Fibroblast of upper back skin (primary cell): ENCODE measurements at places on chromosomes 12 and 14.

- no peak for DNase-seq
Measured at GRCh38 chr14:76293923-76294322, 82.0 kb upstream of the ESRRB start.

- DNase-seq, result no peak
Measured at GRCh38 chr12:6938353-6939190, 5.0 kb upstream of the RNU7-1 start.

GRCh38 chr12:121799842-121800693 is 3.7 kb upstream of the SETD1B start:
- peak; percentile 95 for DNase-seq

DNA sequence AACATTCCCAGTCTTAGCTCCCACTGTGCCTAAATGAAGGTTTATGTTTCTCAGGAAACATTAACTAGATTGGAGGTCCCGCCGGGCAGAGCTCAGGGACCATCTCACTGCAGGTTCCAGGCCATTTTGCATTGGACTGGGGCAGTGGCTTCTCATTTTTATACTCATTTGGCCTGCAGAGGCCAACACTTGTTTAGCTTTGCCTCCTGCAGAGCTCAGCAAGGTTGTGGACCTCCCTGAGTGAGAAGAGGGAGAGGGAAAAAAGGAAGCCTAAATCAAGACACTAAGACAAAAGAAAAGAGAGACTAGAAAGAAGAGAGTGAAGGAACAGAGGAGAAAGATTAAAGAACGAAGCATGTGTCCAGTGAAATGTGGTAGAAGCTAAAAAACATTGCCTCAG is 280.3 kb downstream of the AKAP6 start:
- DNase-seq, result no peak

DNA sequence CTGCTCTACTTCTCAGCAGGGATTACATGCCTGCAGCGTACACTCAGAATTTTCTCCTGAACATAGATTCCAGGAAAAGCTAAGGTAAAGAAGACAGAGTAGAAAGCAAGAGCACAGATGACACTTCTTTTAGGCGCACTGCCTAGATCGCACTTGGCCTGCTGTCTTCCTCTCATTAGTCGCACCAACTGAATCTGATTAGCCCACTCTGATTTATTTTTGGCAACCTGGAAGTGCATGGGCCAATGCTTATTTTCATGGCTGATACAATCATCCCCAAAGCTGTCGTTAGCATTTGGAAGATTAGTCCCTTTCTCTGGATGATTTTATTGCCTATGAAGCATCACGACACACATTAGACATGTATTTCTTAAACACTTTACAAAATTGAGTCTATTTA is 152.5 kb downstream of the PTPRO start:
- DNase-seq, result no peak

DNA sequence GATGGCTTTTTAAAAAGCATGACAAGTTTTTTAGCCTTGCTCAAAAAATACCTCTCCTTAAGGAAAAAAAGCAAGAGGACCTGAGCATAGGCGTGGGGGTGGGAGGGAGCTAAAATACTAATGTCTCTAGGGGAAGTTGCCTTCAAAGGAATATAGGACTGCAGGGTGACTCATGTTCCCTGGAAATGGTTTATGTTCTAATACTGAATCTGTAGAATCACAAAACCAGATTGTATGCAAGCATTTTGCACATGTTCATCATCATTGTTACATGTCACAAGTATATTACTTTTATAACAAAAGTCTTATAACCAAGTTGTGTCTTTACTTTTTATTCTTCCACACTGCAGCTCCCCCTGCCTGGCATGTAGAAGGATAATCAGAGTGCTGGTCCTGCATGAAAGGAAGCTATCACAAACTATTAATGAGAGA is 36.6 kb downstream of the GPR135 start:
- DNase-seq, result peak; percentile 88
